ENCODE measurements at places on chromosomes 2 and 18.

DNA sequence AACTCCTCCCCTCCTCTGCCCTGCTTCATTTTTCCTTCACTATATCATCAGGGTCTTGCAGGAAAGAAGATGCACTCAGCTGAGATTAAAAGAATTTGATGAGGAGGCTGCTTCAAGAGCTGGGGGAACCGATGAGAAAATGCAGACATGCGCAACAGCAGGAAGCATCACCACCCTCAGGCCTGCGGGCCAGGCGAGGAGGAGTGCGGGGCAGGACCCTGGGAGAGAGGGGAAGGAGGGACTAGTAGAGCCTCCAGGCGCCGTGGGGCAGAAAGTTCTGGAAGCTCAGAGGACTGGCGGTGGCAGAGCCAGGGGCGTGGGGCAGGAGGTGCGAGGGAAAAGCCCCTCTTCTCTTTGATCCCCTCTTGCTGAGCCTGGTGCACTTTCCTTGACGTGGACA lies 108.2 kb downstream of the CD226 start:
- DNase-seq: no peak

- no peak for DNase-seq
Observed at GRCh38 chr2:220962556-220962955, 609.5 kb downstream of the EPHA4 start.

DNA sequence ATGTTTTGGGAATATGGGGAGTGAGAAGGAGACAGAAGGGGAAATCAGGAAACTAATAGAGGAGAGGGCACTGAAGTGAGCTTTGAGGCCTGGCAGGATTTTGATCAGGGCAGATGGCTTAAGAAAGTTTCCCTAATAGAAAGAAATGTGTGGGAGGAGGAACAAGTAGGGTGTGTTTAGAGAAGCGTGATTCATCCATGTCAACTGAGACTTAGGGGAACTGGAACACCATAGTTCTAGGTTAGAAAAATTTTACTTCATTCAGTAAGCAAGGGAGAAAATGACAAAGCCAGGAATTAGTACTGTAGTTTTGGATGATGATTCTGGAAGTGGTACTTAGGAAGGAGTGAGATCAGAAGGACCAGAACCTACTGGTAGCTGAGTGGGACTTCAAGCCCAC lies 296.0 kb downstream of the PLCL1 start:
- DNase-seq: no peak

DNA sequence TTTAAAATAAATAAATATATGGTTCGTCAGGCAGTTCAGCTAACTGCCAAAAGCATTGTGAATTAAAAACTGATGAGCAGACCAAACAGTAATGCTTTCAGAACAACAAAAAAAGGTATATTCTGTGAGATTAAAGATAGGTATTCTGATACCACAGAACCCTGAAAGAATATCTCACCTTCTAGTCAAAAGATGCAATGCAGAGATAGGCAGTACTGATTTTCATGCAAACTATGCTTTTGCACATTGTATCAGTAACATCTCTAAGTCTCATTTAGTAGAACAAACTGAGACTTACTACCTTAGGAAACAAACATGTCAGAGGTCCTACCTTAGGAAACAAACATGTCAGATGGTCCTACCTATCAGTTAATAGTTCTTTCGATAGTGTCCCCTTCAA lies 32.4 kb downstream of the CUL3 start:
- DNase-seq: no peak

Data from GM04503 (cell line).